ENCODE measurements at places on chromosomes 2 and 18.

GRCh38 chr18:57075716-57076400, 71.0 kb upstream of the BOD1L2 start:
- DNase-seq: no peak

DNA sequence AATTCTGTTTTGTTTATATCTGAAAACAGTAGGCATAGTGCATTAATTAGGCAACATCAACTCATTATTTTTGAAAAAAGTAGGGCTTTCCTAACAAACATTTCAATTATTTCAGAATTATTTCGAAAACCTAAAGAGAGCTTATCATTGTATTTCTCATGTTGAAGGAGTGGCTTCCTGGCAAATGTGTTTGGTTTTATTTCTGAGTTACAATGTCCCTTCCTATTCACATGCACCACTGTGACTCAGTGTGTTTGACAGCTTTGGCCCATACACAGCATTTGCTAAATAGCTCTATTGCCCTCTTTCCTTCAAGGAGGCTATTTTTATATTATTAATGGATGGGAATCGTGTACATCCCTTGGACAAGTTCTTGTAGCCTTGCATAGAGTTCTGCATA, 205.9 kb downstream of the PTGR3 start:
- no peak for DNase-seq

GRCh38 chr2:48567671-48568070, 37.7 kb downstream of the STON1 start:
- DNase-seq: no peak

DNA sequence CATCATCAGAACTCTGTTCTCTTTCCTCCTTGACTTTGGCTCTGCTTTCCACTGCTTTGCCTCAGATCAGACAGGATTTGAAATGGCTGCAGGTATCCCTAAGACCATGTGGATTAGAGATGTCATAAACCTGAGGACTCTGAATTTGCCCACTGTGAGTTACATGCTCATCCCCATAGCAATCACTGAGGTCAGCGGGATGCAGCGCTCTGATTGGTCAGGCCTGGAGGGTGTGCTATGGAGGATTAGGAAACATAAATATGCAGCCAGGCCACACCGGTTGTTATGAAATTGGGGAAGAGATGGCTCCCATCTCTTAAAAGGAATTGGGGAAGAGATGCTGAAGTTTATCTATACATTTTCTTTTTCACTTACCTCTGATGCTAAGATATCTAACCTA, 73.7 kb upstream of the DNAJC10 start:
- DNase-seq: peak; percentile 10

GRCh38 chr2:17270894-17271293, 247.3 kb downstream of the RAD51AP2 start:
- no peak for DNase-seq

GRCh38 chr2:152706477-152707021, 10.7 kb downstream of the PRPF40A start:
- DNase-seq: no peak

Data from activated T-cell treated with anti-CD3 and anti-CD28 coated beads for 24 hours (primary cell).